ENCODE measurements at places on chromosomes 3 and 15.

DNA sequence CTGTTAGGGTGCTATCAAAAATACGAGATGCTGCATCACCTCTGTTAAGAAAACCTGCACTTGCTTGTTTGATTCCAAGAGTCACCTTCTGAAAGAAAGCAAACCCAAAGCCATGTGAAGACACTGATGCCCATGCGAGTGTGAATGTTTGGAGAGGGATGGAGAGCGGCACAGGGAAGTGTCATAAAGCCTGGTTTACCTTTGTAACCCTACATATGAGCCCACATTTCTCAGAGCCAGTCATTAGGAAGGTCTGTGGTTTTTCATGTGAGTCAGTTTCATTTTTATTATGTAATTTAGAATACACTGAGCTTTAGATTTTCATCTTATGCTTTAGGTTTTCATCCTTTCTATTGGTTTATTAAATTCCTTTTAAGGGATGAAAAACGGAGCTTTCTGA, 896.8 kb downstream of the ROBO1 start:
- DNase-seq = no peak

DNA sequence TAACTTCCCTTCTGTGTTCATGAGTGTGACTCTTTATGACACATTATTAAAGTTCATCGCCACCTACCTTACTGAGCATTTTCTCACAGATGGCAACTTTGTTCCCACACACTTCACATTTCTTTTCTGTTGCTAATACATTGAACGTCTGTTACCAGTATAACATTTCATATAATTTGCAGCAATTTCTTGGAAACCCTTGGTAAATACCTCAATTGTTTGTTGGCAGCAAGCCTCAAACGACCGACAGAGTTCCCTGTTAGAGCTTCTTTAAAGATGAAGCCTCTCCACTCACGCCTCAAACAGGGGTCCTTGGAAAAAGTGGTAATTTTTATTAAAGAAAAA, 3.2 kb upstream of the CHSY1 start:
- no peak for DNase-seq

DNA sequence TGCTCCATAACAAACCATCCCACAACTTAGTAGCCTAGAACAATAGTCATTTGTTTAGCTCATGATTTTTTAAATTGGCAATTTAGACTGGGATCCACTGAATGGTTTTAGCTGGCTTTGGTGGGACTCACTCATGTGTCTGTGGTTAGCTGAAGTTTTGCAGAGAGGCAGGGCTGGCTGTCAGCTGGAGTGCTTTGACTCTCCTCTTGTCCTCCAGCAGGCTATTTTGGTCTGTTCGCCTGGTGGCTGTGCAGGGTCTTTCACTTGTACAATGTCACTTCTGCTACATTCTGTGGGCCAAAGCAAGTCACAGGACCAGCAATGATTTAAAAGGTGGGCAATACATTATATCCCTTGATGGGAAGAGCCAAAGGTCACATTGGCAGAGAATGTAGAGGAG, 1146.5 kb downstream of the ROBO2 start:
- no peak for DNase-seq

DNA sequence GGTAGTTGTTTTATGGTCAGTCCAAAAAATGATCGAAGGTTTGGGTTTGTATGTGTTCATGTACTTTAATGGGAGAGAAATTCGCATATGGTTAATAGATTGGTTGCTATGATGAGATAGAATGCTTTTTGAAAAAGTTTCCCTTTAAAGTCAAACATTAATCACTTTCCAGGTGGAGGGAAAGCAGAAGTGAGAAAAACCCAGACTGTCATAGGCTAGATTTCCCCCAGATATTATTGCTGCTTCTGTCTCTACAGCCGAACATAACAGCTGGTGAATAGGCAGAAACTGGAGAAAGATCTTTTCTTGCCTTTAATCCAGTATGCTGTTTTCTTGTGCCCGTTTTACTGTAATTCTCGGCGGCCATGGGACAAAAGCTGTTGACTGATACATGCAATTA, 287.6 kb downstream of the SOX2 start:
- no peak for DNase-seq

DNA sequence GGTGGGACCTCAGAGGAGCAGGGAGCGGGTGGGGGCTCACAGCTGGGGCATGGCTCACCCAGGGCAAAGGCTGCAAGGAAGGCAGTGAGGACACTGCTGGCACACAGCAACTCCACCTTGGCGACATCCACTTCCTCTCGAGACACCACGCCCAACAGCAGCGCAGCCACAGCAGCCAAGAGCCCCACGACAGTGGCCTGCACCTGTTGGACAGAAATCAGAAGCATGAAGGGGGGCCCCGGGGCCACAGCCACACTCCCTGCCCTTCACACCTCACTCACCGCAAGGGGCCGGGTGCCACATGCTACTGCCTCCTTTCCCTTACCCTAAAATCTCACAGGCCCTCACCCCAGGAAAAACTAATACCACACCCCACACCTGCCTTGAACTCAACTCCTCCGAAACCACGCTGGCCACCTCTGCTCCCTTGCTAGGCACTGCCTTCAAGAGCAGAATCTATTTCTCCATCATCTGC, 57.3 kb downstream of the ROPN1B start:
- no peak for DNase-seq

- peak; percentile 70 for DNase-seq
Measured at GRCh38 chr3:16148783-16149182, 25.7 kb upstream of the GALNT15 start.

DNA sequence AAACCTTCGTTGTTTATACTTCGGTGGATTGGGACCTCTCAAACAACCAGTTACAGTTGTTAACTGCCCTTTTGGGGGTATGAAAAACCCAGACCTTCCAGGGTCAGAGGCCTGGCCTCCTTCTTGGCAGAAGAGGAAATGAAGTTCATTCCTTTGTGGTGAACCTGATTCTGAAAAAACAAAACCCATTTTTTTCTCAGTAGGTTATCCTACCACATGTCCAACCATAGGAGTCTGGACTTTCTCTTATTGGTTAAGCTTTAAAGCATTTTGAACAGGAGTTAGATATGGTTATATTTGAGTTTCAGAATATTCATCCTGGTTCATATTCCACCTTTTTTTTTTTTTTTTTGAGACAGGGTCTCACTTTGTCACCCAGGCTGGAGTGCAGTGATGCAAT, 7.2 kb upstream of the LACTB start:
- DNase-seq = no peak

- no peak for DNase-seq
Measured at GRCh38 chr3:184231671-184232070, 2.3 kb downstream of the VWA5B2 start.

DNA sequence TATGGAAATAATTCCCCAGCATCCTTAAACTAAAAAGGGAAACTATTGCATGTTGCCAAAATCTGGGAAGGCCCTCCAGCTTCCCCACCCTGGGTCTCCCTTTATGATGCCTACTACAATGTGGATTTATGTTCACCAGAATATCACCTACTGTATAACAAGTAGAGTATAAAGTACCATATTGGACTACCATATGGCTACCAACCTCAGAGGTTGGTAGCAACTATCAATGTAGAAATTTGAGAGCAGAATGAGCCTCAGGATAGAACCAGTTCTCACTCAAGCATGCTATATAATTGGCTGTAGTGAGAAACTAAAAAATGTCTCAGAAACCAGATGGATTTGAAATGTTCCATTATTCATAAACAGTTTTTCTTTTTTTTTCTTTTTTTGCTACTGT, 918.4 kb downstream of the MCTP2 start:
- DNase-seq = no peak

- no peak for DNase-seq
Measured at GRCh38 chr15:94840794-94841783, 609.7 kb downstream of the MCTP2 start.

DNA sequence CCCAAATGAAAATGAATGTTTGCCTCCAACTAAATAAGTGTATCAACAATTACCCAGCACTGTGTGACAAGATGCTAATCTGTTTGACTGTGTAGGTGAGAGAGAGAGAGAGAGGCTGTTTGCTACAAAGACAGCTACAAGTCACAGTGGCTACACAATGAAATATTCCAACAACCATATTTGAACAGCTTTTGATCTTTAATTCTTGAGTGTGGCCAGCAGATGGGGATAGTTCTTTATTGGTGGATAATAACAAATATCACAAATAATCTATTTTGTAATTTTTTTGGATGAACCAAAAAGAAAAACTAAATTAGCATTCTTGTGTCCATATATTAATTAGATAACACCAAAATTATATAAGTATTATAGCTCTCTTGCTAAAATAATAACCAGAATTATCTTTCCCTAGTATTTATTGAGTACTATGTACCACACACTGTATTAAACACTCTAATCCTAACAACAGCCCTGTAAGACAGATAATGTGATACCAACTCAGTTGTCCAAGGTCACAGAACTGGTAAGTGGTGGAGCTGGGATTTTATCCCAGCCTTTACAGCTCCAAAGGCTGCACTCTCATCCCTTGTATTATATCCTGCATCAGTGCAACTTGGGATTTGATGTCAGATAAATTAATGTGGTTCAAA, 61.9 kb upstream of the C3orf80 start:
- peak; percentile 6 for DNase-seq

- DNase-seq = no peak
Measured at GRCh38 chr15:39495871-39496840, 84.7 kb upstream of the THBS1 start.

DNA sequence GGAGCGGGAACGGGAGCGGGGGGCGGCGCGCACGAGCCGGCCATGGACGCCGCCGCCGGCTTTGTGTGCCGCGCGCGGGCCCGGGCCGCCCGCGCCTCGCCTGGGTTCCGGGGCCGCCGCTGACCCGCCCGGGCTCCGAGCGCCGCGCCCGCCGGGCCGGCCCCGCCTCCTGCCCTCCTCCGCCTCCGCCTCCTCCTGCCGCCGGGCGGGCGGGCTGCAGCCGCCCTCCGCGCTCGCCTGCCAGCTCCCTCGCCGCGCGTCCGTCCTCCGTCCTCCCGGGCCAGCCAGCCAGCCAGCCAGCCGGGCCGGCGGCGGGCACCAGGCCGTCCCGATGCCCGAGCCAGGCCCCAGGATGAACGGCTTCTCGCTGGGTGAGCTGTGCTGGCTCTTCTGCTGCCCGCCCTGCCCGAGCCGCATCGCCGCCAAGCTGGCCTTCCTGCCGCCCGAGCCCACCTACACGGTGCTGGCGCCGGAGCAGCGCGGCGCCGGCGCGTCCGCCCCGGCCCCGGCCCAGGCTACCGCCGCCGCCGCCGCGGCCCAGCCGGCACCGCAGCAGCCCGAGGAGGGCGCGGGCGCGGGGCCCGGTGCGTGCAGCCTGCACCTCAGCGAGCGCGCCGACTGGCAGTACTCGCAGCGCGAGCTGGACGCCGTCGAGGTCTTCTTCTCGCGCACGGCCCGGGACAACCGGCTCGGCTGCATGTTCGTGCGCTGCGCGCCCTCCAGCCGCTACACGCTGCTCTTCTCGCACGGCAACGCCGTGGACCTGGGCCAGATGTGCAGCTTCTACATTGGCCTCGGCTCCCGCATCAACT, at the start of gene ABHD17C:
Gene ABHD17C, plus strand, starts transcription at position 212 of the 812 bp plus-strand sequence. Its CDS starts 120 bp downstream, at position 332.
- peak; percentile 80 for DNase-seq

- no peak for DNase-seq
Measured at GRCh38 chr15:68498076-68498475, 66.1 kb upstream of the ITGA11 start.

DNA sequence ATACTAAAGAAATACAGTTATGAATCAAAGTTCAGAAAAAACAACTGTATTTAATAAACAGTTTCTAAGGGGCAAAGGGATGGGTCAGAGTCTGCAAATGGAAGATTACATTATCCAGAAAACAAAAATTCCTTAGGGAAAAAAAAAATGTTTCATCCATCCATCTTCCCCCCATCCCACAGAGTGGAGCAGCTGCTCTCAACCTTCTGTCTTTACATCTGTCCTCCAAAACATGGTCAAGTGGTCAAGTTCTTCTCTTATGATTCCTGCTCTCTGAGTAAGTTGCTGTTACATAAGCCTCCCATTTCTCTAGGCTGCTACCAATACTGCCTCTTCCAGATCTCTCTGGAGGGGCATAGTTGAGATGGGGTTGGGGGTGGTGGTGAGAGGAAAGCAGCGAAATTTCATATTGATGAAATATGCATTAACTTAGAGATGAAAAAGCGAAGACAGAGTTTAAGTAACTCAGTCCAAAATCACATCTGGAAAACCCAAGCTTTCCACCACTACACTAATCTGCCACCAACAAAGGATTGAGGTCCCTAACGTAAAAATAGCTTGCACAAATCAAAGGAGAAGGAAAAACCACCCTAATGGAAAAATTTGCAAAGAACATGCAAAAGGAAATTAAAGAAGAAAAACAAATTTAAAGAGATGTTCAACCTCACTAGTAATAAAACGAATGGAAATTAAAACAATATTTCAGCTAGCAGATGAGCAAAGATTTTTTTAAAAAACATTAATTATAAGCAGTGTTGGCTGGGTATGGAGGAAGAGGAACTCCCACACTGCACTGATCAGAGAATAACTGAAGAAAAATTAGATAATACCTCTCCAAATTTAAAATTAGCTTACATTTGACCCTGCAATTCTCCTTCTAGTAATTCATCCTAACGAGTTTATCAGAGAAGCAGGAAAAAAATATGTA, 109.5 kb downstream of the ST8SIA2 start:
- DNase-seq = peak; percentile 30

DNA sequence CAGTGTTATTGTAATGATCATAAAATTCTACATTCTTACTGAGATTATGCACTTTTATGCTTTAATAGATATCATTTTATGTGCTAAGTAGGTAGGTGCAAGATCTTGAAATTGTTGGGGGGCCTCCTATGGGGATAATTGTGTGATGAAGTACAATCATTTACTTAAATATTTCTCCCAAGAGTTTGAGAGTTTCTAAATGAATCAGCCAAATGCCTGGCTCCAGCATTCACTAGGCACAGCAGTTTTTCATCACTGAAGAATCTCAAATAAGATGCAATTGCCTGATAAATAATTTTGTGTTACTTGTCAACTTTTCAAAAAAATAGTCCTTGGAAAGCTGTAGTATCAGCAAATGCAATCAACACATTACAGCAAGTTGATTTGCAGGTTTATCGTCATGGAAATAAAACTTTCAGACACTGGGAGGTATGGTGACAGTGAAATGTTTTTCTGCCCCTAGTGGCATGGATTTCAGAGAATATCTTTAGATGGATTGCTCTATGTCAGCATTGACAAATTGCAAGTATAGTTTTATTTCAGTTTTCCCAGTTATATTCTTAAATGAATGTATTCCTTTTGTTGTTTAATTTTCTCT, 167.1 kb downstream of the NEK11 start:
- DNase-seq = no peak
